A549 treated with AZD2906 at 1 μM for 4 hours (cell line): ENCODE measurements at places on chromosomes 5 and 9. TPM values are rescaled to one million over a fixed set of nuclear protein-coding genes. Genes with fewer than 3 reads are reported as not detected.

Gene OR1J1
- not detected in 5 replicates for total RNA-seq

Gene DNAJC25
- 10.1 to 11.0 TPM (median 10.5 TPM) in 5 replicates for total RNA-seq

Gene GAS1
- total RNA-seq: 0.09 to 0.19 TPM (median 0.12 TPM) in 5 replicates

Gene ELOVL7
- 9.2 to 12.6 TPM (median 11.2 TPM) in 5 replicates for total RNA-seq

Gene FBP2
- not detected in 5 replicates for total RNA-seq
